ENCODE measurements at places on chromosomes 6 and 20. TPM values are rescaled to one million over a fixed set of nuclear protein-coding genes. Genes with fewer than 3 reads are reported as not detected.

The DOP1A gene
- total RNA-seq, result 22.8 TPM

The CARMIL1 gene
- 17.7 TPM for total RNA-seq

The VWA7 gene
- 0.86 TPM for total RNA-seq

The NRM gene
- 1.7 TPM for total RNA-seq

The CTAGE9 gene
- total RNA-seq, result not detected

The HLA-DQB1 gene
- total RNA-seq, result not detected

The DDX43 gene
- total RNA-seq, result 0.32 TPM

The GOPC gene
- total RNA-seq, result 38.0 TPM

The ACTL10 gene
- total RNA-seq, result 1.9 TPM

The PBOV1 gene
- total RNA-seq, result not detected

The BTN1A1 gene
- total RNA-seq, result not detected

The IYD gene
- not detected for total RNA-seq

The OR2H2 gene
- total RNA-seq, result not detected

The GPLD1 gene
- under 0.01 TPM for total RNA-seq

The FILIP1 gene
- 0.52 TPM for total RNA-seq

The SIRPD gene
- total RNA-seq, result not detected

The VEGFA gene
- total RNA-seq, result 164 TPM

The THEMIS gene
- not detected for total RNA-seq

The TFAP2B gene
- total RNA-seq, result not detected

The PLCB1 gene
- total RNA-seq, result 24.9 TPM

The LCA5 gene
- total RNA-seq, result 5.7 TPM

The CST3 gene
- 164 TPM for total RNA-seq

The PNPLA1 gene
- not detected for total RNA-seq

The ABHD16B gene
- not detected for total RNA-seq

The SNPH gene
- 9.6 TPM for total RNA-seq

The FAM83C gene
- total RNA-seq, result not detected

The HLA-DOA gene
- total RNA-seq, result under 0.01 TPM

The TMEM30A gene
- total RNA-seq, result 120 TPM

The TBX18 gene
- total RNA-seq, result 8.2 TPM

The GGTLC1 gene
- not detected for total RNA-seq

The PTK6 gene
- total RNA-seq, result 0.16 TPM

The ZC2HC1B gene
- total RNA-seq, result not detected

The TRIM31 gene
- total RNA-seq, result not detected

The ZSCAN16 gene
- total RNA-seq, result 2.0 TPM

The CRISP2 gene
- total RNA-seq, result not detected

The SH3BGRL2 gene
- total RNA-seq, result 2.7 TPM

The KLHDC3 gene
- total RNA-seq, result 56.8 TPM

The VARS2 gene
- 13.4 TPM for total RNA-seq

The GSTA2 gene
- total RNA-seq, result not detected

The EMILIN3 gene
- under 0.01 TPM for total RNA-seq

The SLCO4A1 gene
- 0.32 TPM for total RNA-seq

The KCNK16 gene
- not detected for total RNA-seq

The SLC17A3 gene
- total RNA-seq, result not detected

The FOXF2 gene
- total RNA-seq, result 31.2 TPM

The RWDD1 gene
- 17.5 TPM for total RNA-seq

The MMP24 gene
- total RNA-seq, result 0.47 TPM

The RAMACL gene
- total RNA-seq, result 0.43 TPM

The CD40 gene
- total RNA-seq, result 0.95 TPM

The HDGFL1 gene
- total RNA-seq, result not detected

The PAX1 gene
- total RNA-seq, result not detected
